Stimulated activated CD8-positive, alpha-beta memory T cell treated with anti-CD3 and anti-CD28 coated beads, Interleukin-4, amount 100 ng/mL, for 4 hours (primary cell): ENCODE measurements at places on chromosomes 16 and 17.

DNA sequence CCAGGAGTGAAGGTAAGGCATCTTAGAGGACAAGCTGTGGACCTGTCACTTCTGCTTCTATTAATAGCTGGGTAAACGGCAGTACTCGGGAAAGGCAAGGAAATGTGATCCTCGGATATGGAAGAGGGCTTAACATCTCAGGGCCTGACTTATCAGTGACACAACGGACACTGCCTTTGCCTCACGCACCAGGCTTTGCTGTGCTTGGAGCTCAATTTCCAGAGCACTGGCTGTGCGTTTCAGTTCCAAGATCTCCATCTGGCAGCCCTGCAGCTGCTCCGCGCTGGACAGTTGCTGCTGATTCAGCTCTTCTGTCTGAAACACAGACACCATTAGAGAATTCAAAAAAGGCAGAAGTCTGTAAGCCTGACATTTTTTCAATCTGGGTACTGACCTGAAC is 3.5 kb downstream of the KRT40 start:
- DNase-seq: no peak

DNA sequence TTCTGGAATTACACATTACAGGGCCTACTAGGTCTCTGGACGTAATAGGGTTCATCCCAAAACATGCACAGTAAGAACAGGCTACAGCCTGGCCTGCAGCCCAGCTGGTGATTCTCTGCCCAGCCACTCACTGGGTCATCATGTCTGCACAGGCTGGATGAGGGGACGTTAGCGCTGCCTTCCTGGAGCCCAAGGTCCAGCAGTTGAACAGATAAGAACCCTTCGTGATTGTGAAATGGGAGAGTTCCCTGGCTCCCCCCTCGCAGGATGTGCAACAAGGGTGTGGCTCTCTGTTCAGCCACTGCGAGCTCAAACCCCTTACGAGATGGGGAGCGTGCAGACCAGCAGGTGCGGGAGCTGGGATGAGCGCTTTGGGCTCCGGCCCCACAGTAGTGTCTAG is 200.0 kb upstream of the CDH5 start:
- no peak for DNase-seq

GRCh38 chr16:62970851-62971250 is 934.6 kb upstream of the CDH8 start:
- DNase-seq: no peak

DNA sequence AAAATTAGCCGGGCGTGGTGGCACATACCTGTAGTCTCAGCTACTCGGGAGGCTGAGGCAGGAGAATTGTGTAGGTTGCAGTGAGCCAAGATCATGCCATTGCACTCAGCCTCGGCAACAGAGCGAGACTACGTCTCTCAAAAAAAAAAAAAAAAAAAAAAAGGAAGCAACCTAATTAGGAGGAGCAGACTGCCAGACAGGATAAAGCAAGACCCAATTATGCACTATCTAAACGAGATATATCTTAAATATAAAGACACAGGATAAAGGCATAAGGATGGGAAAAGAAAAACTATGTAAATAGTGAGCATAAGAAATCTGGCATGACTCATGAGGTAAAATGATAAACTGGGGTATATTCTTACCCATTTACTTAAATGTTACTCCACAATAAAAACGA is 4.9 kb downstream of the TXNDC11 start:
- no peak for DNase-seq

- no peak for DNase-seq
These were observed 71.0 kb downstream of the LGALS9 start for GRCh38 chr17:27701963-27702362.
